ENCODE measurements at places on chromosomes 2 and 18.

DNA sequence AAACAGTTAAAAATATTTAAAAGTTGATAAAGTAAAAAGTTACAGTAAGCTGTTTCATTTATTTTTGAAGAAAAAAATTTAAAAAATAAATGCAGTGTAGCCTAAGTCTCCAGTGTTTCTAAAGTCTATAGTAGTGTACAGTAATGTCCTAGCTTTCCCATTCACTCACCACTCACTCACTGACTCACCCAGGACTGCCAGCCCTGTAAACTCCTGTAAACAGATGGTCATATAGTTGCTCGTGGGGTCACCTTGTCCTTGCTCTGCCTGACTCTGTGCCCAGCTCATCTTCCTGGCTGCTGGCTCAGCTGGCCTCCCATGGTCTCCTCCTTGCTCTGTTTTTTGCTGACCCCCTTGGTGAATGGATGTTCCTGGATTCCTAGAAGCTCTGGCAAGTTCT, 180.3 kb downstream of the VAPA start:
- no peak for DNase-seq

DNA sequence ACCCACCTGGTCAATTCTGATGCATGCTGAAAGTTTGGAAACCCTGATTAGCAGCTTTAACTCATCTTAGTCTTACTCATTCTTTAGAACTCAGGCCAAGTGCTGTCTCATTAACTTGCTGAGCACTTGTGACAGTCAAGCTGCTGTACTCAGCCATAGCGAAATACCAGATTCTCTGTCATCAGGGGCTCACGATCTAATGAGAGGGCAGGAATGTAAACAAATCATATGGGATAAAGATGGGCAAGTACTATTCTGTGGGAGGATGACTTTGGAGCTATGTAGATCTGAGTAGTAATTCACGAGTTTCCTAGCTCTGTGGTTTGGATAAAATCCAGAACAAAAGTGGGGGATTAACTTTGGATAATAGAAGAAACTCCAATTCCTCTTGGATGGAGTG, 376.6 kb downstream of the HRH4 start:
- DNase-seq: peak; percentile 60

DNA sequence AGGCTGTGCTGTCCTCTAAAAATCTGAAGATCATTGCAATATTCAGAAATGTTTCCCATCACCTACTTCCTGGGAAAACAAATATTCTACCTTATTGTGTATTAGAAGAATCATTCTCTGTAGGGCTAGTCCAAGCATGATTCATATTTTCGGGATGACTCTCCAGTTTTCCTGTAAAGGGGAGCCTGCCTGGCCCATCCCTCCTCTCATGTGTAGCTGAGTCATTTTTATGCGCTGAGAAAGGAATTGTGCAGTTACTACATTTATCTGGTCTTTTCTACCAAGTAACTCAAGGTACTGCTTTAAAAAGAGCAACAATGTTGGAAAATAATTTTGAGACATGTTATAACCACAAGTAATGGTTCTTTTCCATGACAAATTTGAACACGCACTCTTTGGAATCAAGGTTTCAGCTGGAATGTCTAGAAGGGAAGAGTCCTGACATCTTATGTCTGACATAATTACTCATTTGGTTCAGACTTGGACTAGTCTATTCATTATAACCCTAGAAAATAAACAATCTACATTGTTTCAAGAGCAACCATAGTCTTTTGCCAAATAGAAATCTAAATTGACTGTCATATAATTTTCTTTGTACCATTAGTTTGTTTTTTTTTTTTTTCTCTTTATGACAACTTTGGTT, 6.6 kb downstream of the DSG3 start:
- no peak for DNase-seq

DNA sequence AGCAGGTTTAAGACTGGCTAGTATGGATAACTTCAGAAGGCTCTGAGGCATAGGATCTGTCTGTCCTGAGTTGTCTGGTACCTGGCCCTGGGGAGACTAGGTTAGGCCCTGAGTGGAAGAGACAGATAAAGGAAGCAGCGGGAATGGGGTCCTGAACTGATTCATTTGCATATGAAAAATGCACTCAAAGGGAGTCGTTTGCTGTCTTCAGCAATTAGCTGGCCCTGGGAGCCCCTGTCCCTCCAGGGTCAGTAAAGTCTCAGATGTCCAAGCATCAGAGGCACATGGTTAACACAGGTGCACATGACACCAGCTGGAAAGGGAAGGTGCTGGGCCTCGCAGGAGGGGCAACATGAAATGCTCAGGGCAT, 172.4 kb downstream of the ACOXL start:
- no peak for DNase-seq

DNA sequence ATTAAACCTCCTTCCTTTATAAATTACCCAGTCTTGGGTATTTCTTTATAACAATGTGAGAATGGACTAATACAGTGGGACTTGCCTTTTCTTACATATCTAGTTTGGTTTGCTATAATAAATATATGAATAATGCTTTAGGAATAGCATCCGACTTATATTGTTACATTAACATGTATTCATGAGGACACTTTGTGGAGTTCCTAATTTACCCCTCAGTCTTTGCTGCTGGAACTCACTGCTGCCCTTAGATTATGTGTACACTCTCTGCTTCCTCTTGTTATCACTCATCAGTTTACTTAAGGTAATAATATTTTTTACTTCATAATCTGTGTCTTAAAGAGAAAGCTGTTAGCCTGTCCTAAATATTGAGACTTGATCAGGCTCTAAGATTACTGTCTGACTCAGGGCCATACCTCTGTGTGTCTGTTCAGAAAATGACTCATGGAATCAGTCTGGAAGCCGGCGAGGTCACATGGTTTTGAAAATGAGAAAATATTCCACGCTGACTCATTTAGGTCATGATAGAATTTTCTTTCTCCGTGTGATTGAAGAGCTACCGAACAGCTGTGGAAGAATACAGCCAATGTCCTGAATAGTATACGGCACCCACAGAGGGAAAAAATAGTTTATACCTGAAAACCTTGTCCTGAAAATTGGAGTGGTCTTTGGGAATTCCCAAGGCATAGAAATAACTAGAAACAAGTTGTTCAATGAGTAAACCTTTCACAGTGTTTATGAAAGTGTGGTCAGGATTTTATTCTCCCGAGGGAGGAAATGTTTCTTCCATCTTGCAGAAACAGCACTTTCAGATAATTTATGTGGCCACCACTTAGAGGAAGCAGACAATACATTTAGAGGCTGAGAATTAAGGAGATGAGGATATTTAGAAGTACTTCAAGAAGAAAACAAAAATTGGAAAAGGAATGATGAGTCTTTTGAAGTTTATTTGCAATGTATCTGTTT, 156.4 kb downstream of the DSEL start:
- peak; percentile 55 for DNase-seq

DNA sequence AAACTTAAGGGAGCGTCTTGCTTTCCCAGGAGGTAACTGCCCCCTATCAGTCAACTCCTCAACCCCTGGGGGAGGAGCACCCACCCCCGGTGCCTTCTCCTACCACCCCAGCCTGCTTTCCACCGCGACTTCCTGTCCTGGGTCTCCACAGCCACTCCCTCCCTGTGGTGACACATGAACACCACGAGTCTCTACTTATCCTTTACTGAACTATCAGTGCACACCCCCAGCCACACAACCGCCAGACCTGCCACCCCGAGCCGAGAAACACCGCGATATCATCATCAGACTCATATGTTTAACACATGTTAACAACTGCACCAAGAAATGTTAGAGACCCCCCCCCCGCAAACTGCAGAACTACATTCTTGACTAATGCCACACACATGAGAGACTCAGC, 43.3 kb downstream of the LONRF2 start:
- no peak for DNase-seq

- no peak for DNase-seq
These were observed 32.8 kb upstream of the SIGLEC15 start for GRCh38 chr18:45792506-45793263.

DNA sequence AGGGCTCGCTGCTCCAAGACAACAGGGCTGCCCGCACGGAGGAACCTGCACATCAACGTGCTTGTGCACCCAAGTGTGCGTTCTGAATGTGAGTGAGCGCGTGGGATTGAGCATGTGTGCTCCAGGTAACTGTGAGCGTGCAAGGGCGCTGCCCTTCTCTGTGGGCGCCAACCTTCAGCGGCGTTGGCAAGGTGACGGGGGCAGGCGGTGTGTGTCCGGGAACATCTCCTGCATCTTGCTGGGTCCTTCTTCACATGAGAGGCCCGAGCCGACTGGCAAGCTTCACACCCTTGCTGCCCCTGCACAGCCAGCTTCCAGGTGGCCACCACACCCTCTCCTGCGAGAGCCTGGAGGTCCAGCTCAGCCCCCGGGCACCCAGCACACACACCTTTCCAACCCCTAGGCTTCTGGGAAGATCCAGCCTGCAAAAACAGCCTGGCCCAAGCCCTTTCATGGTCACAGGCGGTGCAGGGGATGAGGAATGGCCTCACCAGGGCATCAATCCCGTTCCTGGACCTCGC, 220.9 kb downstream of the HDAC4 start:
- no peak for DNase-seq

GRCh38 chr2:158392687-158393086, 63.9 kb downstream of the CCDC148 start:
- DNase-seq: no peak

- no peak for DNase-seq
These were observed 309.5 kb downstream of the AFF3 start for GRCh38 chr2:99832926-99833325.

- no peak for DNase-seq
These were observed 138.8 kb upstream of the DNMT3A start for GRCh38 chr2:25480561-25480960.

DNA sequence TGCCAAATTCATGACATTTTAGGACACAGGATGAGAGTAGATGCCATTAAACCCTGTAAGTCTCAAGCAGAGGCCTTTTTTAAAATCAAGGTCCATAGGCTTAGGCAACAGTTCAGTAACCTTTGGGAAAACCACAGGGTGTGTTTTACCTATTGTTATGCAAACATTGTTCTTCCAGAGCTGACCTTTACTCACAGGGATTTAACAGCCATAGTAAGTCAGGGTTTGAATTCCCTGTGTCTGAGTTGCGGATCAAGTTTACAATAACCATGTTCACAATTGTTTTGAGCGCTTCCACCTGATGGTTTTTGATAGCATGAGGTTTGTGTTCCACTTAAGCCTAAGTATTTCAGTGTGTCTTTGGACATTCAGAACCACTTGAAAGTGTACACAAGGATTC, 160.1 kb upstream of the BOD1L2 start:
- no peak for DNase-seq

- peak; percentile 46 for DNase-seq
These were observed 153.6 kb upstream of the TWIST2 start for GRCh38 chr2:238694136-238694755.

GRCh38 chr2:179130560-179130959, 80.6 kb upstream of the CCDC141 start:
- DNase-seq: no peak

DNA sequence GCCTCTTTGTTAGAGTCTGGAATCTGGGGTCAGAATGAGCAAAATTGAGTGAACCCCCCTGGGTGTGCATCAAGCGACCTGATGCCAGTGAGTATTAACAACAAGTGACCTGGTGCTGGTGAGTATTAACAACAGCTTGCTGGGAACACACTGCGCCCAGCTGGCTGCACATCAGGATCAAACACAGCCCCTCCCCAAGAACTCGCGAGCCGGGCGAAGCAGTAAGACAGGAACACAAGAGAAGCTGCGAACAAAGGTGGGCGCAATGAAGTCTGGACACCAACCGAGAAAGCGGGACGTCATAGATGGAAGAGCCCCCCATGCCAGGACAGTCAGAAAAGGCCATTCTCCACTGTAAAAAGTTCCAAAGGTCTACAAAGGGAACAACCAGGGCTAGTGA, 34.3 kb downstream of the CRACDL start:
- DNase-seq: no peak

- peak; percentile 33 for DNase-seq
These were observed 377.1 kb upstream of the HS6ST1 start for GRCh38 chr2:128695646-128696220.

DNA sequence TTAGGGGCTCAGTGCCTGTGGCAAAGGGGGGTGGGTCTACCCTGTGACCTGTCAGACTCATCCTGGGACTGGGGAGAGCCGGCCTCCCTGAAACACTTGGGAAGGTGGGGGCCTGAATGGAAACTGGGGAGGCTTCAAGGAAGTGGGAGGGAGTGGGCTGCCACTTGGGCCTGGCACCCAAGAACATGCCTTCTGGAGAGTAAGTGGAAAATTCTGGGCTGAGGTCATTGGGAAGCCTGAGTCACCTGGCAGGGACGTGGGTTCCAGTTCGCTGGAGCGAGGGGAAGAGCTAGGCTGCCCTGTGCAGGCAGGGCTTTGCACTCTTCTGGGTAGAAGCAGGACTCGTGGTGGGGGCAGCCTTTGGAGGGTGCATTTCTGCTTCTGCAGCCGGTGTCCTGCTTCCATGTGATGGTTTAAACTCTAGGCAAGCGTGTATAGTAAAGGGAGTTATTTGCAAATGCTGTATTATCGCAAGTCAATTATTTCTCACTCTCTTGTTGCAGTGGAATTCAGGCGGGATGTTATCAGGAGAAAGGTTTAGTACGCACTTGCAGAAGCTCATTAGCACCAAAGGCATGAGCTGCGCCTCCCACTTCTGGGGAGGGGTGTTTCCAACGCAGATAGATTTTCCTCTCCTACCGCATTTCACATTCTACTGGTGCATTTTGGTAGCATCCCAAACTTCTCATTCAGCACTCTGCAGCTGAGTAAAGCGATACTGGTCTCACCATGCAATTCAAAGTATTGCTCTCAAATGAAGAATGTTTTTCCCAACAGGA, 3.8 kb downstream of the LRRFIP1 start:
- no peak for DNase-seq

DNA sequence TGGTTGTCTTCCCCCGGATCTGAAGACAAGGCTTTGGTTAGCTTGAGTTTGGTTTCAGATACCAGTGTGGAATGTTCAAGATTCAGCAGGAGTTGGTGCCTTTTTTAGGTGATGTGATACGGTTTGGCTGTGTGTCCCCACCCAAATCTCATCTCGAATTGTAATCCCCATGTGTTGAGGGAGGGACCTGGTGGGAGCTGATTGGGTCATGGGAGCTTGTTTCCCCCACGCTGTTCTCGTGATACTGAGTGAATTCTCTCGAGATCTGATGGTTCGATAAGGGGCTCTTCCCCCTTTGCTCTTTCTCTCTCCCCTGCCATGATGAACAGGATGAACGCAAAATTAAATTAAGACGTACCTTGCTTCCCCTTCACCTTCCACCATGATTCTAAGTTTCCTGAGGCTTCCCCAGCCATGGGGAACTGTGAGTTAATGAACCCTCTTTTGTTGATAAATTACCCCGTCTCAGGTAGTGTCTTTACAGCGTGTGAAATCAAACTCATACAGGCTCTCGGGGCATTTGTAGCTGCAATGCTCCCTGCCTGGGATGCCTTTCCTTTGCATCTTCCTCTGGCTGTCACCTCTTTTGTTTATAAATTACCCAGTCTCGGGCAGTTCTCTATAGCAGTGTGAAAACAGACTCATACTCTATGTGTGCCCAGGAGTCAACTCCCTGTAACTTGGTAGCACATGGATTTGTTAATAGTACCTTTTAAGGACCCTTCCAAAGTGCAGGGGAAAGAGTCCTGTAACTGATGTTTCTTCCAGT, 21.3 kb downstream of the PDCD1 start:
- no peak for DNase-seq

All from tongue (tissue), 3 donors.